ENCODE measurements at places on chromosomes 1 and 21.

- DNase-seq, result no peak
These were observed 133.4 kb downstream of the PLPPR5 start for GRCh38 chr1:98870959-98871903.

DNA sequence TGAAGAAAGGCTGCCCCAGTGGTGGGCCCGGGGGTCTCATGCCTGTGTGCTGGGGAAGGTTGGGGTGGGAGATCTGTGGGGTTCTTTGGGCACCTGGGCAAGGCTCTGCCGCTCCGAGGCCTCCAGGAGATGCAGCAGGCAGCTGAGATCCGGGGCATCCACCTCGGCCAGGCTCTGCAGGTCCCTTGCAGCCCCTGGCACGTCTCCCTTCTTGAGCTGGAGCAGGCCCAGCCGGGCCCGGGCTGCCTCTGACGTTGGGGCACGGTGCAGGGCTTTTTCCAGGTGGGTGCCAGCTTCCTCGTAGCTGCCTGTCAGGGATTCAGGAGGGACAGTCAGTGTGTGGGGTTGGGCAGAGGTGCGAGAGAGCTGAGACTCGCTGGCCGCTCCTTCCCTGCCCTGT is 11.4 kb upstream of the MMEL1 start:
- no peak for DNase-seq

DNA sequence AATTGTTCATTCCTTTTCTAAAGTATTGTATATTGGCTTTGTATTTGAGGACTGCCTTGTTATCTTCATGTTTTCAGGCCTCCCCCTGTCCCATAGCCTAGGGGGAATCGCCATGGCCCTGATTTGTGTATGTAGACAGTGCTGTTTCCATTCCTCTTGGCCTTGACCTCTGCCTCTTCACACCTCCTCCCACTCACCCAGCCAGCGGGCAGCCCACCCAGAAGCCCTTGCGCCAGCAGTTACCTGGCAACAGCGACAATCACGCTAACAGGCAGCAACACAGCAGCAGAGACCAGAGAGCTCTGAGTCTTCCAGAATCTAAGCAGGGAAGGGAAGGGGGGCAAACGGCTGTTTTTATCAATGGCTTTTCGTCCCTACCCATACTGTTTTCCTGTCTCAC is 50.0 kb upstream of the NPL start:
- DNase-seq, result no peak

DNA sequence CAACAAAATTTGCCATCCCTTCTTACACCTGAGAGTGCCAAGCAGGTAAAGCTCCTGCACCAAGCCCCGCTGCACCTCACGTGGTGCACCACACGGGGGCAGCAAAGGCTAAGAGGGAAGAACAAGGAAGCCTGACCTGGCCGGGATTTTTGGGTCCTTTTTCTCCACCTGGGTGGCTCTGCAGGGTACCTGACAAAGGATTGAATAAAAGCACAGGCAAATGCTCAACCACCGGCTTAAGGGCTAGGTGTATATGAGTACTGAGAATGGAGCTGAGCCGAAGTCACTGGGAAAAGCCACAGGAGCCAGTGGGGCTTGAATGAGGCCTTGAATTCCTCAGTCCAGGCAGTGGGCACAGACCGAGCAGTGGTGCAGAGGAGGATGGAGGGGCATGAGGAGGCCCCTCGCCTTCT is 36.4 kb downstream of the ZNF697 start:
- no peak for DNase-seq

- no peak for DNase-seq
These were observed 486 bp upstream of the DSTYK start for GRCh38 chr1:205211839-205212536.

GRCh38 chr1:223731133-223731770 is 18.9 kb downstream of the CAPN2 start:
- DNase-seq, result peak; percentile 78

DNA sequence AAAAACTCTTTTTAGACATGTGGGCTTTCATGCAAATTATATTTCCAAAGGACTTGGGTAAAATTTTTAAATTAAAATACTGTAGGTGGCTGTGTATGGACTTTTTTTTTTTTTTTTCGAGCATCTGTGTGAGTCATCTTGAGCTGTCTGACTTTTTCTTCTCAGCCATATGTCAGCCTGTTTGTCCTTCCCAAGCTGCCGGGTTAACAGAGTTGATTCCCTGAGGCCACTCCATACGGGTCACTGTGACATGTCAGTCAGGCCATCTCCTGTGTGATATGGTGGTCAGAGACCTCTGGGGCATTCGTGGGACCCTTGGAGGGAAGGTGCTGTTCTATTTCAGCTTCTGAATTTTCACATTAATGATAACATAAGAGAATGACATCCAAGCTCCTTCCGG is 148.3 kb downstream of the KCNJ6 start:
- peak; percentile 61 for DNase-seq

GRCh38 chr1:156748670-156749418 is 2.6 kb downstream of the HDGF start:
- DNase-seq, result peak; percentile 63

DNA sequence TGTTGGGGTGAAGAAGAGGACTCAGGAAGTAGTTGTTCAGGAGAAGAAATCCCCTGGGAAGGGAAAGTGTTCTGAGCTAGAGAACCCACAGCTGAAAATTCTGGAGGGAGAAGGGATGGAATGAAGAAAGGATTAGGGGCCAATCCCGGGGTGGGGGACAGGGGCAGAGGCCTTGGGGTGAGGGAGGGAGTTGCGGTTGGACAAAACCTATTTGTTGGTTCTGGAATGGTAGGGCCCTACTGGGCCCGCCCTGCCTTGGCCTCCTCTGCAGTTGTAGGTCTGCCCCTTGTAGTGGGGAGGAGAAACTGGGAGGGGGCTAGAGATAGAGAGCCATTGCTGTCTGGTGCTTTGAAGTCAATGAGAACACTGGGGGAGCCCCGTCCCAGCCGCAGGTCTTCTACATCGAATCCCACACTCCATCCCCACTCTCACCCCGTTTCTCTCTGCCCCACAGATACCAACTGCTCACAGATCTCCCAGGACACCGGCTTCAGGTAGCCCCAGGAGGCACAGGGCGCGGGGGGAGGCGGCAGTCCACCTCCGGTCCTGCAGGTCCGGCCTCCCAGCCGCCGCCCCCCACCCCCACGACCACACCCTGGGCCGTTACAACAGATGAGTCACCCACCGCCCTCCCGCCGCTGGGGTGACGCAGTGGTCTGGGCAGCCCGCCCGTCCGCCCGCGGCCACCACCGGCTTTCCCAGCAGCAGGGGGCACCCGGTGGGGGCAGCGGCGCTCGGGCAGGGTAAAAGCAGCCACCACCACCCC is 1.1 kb downstream of the TAGLN2 start:
- peak; percentile 89 for DNase-seq

DNA sequence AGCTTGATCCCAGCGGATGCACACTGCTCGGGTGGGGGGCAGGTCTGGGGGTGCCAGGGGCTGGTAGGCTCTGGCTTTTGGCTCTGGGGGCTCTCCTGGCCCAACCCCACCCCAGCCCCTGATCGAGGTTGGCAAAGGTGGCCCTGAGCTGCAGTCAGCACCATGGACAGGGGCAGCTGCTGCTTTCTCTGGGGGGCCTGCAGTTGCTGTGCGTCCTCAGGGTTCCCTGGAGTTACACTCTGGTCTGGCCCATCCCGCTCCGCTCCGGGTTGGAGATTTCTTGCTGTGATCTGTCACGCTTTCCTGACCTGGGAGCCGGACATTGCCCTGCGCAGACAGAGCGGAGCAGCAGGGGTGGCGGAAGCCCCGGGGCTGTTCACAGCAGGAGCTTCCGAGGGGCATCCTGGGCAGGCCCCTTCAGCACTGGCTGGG is 8.0 kb upstream of the PLCH2 start:
- peak; percentile 34 for DNase-seq

DNA sequence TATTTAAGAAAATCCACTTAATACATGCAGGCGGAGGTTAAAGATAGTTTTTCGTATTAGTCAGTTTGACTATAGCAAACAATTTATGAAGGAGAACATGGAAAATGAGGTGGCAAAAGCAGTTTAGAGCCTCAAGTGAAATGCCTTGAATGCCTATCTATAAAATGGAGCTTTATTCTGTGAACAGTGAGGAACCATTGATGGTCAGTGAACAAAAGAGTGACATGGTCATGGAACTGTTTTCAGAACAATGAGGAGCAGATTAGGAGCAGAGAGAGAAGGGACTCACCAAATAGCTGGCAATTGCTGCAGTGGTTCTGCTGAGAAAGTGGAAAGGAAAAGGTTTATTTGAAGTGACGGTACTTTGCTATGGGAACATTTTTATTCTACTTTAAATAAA is 299.8 kb downstream of the DUSP10 start:
- no peak for DNase-seq

DNA sequence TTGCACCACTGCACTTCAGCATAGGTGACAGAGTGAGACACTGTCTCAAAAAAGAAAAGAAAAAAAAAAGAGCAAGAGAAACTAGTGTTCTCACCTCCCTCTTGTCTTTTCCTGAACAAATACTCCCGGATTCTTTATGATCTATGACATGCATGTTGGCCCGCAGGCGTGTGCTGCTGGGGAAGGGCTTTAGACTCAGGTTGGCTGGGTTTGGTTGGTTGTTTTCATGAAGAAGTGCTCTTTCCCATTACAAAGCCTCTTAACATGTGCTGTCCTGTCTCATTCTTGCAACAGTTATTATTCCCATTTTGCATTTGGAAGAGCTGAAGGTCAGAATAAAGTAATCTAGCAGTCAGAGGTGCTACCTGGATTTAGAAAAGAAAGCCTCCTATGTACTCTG is 79.5 kb downstream of the TRABD2B start:
- no peak for DNase-seq

DNA sequence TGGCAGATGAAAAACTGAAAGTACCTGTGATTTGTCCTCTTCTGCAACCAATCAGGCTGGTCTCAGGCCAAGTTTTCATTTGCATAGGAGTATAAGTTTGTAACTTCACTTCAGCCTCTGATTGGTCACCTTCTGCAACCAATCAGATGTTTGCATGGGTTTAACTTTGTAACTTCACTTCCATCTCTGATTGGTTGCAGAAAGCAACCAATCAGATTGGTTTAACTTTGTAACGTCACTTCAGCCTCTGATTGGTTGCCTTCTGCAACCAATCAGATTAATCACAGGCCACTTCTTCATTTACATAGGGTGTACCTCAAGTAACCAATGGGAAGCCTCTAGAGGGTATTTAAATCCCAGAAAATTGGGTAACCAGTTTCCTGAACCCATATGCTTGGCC is 18.9 kb upstream of the TUT4 start:
- DNase-seq, result peak; percentile 11

GRCh38 chr1:11697893-11698210 is 6.3 kb downstream of the DRAXIN start:
- DNase-seq, result no peak

GRCh38 chr1:205631768-205632668 is at the start of gene ELK4:
Gene ELK4 (minus strand): TSS chr1:205632011. CDS start chr1:205623882, 8,129 bp downstream.
- peak; percentile 98 for DNase-seq

GRCh38 chr1:227923353-227924167 is 24.2 kb downstream of the WNT9A start:
- DNase-seq, result no peak

DNA sequence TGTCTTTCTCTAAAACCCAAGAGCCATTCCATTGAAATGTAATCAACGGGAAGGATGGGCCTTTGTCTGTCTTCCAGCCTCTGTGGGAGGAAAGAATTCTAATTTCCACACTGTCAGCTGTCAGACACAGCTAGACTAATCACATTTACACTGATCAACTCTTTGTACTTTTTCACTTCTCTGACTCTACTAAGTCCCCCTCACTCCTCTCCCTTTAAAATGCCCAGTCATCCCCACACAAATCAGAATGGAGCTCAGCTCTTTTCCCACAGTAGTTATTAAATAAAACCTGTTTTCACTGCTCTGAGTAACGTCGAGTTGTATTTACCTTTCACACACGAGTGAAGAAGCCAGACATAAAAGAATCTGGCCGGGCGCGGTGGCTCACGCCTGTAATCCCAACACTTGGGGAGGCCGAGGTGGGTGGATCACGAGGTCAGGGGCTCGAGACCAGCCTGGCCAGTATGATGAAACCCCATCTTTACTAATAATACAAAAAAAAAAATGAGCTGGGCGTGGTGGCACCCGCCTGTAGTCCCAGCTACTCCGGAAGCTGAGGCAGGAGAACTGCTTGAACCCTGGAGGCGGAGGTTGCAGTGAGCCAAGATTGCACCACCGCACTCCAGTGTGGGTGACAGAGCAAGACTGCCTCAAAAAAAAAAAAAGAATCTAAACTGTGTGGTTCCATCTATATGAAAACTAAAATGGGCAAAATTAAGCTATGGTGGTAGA is 13.3 kb downstream of the ZBTB8OS start:
- no peak for DNase-seq

GRCh38 chr1:207888652-207889051 is 22.3 kb downstream of the CD34 start:
- DNase-seq, result no peak

DNA sequence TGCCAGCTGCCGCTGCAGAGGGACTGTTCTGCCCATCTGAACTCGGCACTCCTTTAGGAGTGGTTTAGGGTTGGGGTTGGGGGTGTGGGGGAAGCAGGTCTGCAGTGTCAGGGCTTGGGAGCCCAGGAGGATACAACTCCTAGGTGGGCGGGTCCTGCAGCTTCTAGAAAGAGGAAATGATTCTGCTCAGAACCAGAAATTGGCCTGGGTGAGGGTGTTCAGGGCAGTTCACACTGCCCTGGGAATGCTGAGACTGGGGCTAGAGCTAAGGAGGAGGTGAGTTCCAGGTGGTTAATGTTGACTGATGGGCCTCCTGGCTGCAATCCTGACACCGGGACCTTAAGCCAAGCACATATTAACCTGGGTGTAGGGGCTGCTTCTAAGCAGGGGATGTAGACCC is 4.8 kb upstream of the SLC26A9 start:
- no peak for DNase-seq

DNA sequence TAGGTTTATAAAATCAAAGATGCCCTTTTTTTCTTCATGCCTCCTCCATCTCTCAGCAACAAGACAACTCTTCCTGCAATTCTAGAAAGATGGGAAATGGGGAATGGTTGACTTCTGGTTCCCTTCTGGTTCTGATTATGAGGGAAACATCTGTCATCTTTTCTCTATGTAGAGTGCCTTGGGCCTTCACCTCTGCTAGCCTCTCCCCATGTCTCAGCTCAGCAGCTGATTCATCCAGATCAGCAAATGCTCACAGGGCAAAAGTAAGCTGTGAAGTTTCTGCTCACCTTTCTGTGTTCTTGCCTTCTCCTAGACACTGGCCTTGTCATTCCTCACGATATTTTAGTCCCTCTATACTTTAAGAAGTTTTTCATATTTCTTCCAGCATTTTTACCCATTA is 17.8 kb upstream of the BECN2 start:
- DNase-seq, result no peak

DNA sequence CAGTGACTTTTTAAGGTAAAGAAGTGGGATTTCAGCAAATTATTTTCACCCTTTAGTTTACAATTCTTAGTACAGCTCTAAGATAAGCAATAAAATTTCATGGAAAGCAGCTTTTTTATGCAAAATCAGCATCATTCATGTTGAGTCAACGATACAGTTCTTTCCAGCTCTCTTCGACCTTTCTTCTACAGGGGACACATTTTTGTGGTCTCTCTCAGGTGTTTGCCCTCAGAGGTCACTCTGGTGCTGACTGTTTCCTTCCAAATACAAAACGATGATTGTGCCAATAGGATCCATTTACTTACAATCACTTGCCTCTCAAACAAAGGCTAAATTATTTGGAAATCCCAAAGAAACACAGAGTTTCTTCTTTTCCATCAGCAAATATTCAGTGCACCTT is 51.0 kb downstream of the PSMG1 start:
- DNase-seq, result peak; percentile 45
